ENCODE measurements at places on chromosomes 2 and 18.

- no peak for DNase-seq
Observed at GRCh38 chr18:58091099-58091611, 47.1 kb downstream of the NEDD4L start.

- DNase-seq: no peak
Observed at GRCh38 chr2:188984680-188985079, 10.5 kb downstream of the COL3A1 start.

DNA sequence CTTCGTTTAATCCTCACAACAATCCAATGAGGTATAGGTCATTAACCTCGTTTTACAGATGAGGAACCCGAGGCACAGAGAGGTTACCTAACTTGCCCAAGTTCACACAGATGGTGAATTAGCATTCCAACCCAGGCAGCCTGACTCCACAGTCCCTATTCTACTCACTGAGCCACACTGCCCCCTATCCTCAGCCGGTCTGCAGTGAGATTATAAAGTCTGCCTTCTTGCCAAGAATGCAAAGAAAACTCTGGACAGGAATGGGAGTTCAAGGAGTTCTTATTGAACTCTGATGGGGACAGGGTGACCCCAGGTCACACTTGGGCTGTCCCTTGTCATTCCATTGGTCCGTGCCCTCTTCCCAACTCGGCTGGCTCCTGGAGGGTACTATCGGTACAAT lies 118.1 kb upstream of the MSH6 start:
- DNase-seq: no peak

DNA sequence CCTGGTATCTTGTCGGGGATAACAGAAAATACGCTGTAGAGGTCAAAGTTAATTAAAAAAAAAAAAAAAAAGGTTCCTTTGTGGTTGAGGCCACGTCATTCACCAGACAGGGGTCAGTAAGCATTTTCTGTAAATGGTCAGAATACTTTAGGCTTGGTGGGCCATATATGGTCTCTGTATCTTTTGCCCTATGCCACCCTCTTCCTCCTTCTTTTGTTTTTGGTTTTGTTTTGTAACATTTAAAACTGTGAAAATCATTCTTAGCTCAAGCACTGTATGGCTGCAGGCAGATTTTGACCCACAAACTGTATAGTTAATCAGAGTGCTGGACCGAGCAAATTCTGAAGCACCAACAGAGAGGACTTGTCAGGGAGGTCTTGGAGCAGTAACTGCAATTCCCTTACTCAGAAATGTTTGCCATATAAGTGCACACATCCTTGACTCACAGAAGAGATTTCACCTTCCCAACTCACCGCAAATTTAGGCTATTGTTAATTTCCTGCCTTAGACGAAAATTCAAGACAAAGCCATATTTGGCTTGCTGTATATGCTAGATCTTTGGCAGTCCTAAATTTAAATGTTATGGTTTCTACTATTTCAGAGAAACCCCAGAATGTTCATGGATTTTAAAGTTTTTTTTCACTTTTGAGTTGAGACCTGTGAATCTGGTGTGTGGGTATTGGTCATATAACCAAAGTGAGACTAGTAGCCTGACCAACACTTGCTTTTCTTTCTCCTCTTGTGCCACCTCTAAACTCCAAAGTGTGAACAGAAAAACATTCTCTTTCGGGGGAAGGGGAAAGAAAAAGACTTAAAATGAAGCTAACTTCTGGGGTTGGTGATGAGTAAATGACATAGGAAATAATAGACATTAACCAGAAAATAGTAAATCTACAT lies 65.4 kb downstream of the DOCK10 start:
- DNase-seq: no peak

DNA sequence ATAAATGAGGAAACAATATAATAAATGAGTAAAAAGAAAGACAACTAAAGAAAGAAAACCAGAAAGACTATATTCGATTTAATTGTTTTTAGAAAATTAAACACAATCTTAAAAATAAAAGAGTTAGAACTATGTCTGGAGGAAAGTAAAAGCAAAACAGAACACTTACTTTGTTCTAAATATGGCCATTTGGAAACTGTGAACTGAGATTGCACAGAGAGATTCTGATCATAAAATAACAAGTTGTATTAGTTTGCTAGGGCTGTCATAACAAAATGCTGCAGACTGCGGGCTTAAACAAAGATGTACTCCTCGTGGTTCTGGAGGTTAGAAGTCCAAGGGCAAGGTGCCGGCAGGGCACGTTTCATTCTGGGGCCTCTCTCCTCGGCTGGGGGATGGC lies 128.1 kb upstream of the AQP4 start:
- no peak for DNase-seq

DNA sequence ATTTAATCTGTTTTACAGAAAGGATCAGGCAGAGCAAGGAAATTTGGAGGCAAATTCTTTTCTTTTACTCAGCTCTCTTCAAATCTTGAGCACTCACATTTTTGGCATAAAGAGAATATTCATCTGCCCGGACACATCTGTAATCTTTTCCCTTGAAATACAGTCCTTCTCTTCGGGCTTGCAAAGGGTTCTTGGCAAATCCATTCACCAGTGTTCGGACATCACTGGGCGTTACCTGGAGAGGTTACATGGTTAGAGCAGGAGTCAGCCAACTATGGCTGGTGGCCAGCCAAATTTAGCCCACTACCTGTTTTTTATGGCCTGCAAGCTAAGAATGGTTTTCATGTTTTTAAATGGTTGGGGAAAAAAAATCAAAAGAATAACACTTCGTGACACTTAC lies 2.1 kb downstream of the PFN4 start:
- DNase-seq: no peak

DNA sequence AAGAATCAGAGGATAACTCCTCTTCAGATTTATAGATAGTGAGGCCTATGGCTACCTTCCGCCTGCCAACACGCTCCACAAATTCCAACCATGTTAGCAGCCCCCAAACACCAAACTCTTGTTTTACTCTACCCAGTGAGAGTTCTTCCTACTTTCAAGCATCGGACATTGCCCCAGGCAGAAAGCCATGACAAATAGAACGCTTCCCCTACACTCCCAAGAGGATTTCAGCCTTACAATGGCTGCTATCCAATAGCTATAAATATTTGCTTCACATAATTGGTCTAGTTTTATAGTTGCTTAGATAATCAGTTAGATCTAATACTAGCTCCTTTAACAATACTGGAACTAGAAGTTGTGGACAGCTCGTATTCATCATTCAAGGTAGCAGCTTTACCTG lies 503.4 kb upstream of the VRK2 start:
- no peak for DNase-seq

DNA sequence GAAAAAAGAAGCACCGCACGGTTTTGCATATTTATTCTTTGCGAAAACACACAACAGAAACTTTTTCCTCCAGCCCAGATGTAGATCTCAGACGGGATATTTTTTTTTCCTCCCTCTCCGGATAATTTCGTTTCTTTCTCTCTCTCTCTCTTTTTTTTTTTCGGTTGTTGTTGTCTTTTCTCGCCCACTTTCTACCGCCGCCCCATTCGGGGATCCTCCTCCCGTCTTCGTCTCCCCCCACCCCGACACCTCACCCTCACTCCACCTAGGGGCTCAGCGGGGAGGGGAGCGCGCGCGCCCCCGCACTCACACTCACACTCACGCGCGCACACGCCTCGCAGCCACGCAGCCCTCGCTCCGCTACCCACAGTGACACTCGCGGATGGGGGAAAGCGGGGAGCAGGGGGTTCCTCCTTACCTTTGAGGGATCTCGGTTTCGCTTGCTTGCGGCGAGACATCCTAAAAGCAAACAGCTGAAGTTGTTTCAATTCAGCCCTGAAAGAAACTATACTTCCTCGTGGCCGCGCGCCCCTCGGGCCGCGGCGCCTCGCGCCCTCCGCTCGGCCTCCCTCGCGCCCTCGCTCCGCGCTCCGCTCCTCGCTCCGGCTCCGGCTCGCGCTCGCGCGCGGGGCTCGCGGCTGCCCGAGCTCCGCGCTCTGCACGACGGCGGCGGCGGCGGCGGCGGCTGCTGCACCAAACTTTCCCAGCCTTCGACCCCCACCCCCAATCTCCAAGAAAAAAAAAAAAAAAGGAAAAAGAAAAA lies 1.3 kb downstream of the ZNF521 start:
- DNase-seq: peak; percentile 82

DNA sequence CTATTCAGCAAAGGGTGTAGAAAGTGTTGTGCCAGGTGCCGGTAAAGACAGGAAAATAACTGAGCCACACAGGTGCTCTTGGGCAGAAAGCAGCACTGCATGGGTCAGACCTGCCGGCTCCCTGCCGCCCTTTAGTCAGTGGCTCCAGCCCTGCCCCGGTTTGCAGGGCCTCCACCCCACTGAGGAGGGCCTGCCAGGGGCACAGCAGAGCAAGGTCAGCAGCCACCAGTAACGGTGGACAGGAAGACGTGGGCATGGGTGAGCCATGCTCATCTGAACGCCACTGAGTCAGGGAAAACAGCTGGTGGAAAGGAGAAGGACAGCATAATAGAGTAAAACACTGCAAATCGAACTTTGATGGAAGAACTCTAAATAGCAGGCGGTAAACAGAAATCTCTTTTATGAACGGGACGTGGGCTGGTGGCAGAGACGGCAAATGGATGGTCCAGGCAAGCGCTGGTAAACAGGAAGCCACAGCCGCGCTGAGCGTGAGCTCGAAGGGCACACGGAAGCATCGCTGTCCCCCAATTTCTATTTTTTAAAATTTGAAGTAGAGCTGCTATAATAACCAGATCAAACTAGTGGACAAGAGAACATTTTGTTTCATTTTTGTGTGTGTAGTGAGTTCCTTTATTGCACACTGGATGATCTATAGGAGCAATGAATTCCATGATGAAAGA lies 141.8 kb upstream of the ALKAL2 start:
- DNase-seq: no peak

GRCh38 chr2:419687-420317 lies 131.9 kb upstream of the ALKAL2 start:
- DNase-seq: no peak
